ENCODE measurements at places on chromosomes 3 and 15.

DNA sequence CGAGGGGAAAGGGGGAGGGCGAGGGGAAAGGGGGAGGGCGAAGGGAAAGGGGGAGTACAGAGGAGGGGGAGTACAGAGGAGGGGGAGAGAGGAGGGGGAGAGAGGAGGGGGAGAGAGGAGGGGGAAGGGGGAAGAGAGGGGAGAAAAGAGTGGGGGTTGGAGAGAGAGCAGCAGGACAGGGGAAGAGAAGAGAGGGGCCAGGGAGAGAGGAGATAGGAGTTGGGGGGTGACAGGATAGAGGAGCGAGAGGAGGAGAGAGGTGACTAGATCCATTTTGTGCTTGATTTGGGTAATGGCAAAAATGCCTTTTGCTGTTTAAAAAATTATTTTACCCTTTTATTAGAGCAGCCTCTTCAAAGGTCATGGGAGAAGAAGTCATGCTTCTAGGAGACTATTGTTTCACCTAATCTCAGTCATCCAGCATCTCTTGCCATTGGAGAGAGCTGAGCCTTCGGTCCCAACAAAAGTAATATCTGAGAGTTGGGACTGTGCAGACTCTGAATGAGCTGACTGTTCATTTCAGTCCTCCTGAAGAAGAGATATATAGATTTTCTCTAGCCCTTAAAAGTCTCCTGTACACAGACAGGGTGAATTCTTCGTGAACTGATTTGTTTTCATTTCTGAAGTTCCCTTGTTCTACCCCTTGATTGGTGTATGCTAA is 15.1 kb upstream of the TOP2B start:
- DNase-seq = no peak

- DNase-seq = no peak
Observed at GRCh38 chr3:106619-107018, 89.9 kb upstream of the CHL1 start.

DNA sequence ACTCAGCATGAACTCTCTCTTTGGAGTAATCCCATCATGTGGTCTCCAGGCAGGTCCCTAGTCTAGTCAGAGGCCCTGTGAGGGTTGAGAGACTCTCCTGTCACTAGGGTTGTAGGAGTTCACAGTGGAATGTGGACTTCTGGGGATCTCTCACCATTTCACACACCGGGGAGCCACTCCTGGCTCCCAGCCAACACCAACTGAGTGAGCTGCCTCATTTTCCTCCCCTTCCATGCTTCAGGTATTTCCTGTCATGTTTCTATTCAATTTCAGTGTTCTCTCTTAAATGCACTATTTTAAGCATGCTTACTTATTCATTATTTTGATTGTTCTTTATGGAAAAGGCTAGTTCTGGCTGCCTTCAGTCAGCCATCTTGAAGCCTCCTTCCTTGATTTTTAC is 467.5 kb upstream of the ARL6 start:
- no peak for DNase-seq

DNA sequence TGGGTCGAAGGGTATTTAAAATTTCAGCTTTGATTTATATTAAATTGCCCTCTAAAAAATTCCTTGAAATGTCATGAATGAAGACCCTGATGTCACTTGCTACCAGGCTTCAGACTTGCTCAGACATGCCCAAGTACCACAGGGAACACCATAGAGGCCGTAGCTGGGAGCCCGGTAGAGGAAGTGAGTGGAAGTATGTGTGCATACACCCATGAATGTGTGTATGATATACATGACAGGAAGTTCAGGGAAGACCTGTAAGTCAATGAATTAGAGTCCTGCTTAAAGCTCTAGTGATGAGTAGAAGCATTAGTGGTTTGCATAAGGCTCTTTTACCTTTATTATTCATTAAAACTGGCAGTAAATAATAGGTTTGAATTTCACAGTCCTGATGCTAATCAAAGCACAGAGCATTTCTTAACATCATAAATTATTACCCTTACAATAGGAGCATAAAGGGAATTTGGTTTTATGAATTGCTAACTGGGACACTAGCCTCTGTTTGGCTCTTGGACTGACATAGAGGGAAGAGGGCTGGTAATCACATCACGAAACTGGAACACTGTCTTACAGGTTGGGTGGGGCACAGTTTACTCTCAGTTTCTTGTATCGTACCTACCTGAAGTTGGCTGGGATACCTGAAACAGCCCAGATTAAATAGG is 144.4 kb downstream of the CHST2 start:
- DNase-seq = no peak

DNA sequence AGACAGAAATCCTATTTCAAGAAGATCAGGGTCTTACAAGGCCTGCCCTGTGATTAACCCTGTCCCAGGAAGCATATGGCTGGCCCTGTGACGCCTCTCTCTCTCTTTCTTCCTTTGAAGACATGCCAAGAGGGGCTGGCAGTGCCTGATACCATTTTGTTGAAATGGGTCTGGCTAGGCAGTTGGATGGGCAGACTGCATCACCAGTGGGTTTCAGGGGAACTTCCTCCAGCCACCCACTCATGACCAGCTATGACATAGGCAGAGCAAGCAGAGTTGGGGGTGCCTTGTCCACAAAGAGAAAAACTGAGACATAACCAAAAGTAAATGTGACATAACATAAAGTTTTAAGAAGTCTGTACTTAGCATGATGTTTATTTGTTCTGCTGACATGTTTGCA is 31.4 kb upstream of the MANF start:
- no peak for DNase-seq

- no peak for DNase-seq
Observed at GRCh38 chr15:52924630-52925029, 134.5 kb upstream of the ONECUT1 start.

GRCh38 chr3:25191673-25192072 is 236.4 kb upstream of the RARB start:
- DNase-seq = no peak

DNA sequence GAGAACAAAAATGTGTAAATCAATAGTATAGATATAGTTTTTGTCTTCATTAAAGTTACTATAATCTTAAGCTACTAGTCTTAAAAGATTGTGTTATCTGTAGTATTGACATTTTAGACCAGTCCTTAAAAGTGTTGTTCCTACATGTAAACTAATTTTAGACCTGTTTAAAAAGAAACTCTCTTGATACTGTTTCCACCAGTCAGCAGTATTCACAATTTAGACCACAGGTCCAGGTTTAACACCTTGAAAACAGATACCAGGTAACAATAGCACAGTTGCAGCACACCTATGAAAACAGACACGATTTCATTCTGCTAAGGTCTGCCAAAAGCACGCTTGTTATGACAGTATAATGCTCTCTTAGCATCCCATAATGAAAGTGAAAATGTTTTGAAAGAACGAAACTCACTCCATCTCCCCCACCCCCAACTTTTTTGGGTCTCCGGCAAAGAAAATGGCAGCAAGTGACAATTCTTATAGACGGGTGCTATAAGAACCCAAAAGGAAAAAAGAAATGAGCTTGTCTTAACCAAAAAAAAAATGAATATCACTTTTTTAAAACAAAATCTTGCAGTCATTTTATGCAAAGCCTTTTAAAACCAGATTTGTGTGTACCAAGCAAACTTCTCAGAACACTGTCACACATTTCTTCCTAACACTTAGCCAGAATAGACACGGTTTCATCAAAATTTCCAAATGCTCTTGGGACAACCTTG is 1.6 kb downstream of the EIF4E3 start:
- DNase-seq = no peak

- DNase-seq = no peak
Observed at GRCh38 chr3:177589911-177590381, 392.7 kb upstream of the TBL1XR1 start.

- DNase-seq = no peak
Observed at GRCh38 chr15:72935521-72935920, 116.7 kb upstream of the NEO1 start.

DNA sequence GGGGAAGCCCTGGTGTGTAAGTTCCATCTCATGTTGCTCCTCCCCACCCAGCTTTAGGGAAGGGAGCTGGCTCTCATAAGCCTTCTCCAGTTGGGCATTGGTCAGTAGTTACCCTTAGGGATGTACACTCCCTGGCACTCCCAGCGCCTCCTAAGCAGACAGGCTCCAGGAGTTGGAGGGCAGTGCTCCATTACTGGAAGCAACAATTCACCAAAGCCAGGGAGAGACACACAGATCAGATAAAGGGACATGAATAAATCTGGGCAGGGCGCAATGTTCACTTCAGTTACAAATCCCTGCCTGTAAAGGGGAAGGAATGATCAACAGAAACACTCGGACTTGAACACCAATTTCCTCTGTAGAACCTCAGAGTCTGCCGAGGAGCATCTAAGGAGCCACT is 169.1 kb upstream of the CTNNB1 start:
- DNase-seq = no peak

DNA sequence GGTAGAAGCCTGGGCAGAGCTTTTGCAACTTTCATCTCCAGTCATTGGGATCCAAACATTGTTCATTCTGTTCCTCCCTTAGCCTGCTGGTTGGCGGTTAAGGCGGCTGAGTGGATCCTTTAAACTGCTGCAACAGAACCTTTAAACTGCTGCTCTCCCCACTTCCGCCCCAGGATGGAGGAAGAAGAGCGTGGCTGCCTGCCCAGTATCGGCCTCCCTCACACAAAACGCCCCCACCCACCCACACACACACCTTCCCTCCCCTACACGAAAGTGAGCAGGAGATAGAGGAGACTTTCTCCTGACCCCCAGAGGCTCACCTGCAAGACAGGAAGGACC is 460 bp upstream of the ZMAT3 start:
- DNase-seq = no peak

DNA sequence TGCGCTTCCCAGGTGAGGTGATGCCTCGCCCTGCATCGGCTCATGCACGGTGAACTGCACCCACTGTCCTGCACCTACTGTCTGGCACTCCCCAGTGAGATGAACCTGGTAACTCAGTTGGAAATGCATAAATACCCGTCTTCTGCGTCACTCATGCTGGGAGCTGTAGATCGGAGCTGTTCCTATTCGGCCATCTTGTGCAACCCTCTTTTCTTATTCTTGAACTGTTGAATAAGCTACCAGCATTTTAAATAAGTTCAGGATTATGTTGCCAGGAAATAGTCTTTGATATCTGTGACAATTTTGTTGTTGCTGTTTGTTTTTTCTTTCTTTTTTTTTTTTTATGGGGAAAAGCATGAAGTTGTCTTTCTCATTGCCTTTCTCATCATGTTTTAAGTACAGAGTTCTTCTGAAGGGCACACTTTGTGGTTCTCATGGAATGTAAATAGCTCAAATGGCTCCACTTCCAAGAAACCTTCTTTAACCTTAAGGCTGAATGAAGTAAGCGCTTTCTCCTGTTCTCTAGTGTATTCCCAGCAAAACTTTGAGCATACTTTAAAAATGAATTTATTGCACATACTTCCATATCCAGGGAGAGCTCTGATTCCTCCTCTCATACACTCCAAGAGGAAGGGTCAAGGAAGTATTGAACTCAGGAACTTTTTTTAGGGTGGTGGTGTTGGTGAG is 468.0 kb upstream of the TBL1XR1 start:
- no peak for DNase-seq

GRCh38 chr15:60766391-60767128 is 287.6 kb upstream of the ICE2 start:
- no peak for DNase-seq

- no peak for DNase-seq
Observed at GRCh38 chr3:108620250-108620649, 30.7 kb downstream of the DZIP3 start.

DNA sequence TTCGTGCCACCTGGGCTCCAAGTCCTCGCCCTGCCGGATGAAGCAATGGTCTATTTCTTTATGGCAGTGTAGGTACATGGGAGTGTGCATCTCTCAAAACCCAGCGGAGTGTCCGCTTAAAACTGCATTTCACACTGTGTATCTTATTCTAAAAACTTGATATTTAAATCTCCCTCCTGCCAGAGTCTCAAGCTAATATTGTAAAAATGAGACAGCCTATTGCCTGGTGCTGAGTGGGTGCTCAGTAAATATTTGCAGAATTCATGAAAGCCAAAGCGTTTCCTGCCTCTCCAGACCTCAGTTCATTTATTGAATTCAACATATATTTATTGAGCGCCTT is 330 bp upstream of the TBC1D2B start:
- DNase-seq = peak; percentile 75

- peak; percentile 29 for DNase-seq
Observed at GRCh38 chr3:94336046-94336753, 273.3 kb downstream of the NSUN3 start.

DNA sequence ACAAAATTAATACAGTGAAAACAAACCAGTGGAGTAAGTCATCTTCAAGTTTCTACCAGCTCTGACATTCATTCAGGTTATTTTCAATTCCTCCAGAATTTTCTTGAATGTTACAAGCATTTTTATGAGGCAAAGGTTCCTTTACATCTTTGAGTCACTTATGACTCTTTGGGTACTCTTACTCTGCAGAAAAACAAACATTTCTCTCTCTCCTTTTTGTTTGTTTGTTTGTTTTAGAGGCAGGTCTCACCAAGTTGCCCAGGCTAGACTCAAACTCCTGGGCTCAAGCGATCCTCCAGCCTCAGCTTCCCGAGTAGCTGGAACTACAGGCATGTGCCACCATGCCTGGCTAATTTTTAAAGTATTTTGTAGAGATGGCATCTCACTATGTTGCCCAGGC is 233.5 kb downstream of the ADAMTSL3 start:
- no peak for DNase-seq

DNA sequence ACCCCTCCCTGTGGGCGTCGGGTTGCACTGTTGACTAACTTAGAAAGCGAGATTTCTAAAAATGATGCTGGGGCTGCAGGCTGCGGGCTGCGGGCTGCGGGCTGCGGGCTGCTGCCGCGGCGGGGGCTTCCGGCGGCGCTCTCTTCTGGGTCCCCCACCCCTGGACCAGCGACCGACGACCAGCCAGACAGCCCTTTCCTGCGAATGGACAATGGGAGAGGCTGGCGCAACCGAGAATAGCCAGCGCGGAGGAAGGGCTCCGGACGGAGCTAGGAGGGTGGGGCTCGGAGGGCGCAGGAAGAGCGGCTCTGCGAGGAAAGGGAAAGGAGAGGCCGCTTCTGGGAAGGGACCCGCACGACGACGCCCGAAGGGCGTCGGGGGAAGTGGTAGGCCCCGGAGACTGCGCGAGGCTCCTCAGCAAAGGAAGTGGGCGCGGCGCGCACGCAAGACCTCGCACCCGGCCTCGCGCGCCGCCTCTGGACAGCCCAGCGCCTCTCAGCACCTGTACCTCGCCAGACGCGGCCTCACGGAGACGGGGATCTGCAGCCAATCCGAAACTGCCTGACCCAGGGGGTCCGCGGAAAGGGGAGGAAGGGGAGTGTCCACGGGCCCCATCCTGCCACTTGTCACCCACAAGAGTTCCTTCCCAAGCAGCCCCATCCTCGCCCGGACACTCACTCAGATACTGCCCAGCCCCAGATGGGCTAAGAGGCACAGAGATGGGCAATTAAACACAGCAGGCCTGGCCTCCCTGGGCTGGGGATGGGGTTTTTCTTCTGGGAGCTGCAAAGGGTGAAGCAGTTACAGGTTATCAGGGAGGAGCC is 70.7 kb downstream of the SLC12A8 start:
- DNase-seq = no peak

All from NCI-H526 treated with DMSO at 0.1 percent for 48 hours (cell line).